Natural killer cell (primary cell): ENCODE measurements at places on chromosomes 7 and 10.

- no peak for DNase-seq
Measured at GRCh38 chr7:3243256-3243655, 57.8 kb upstream of the SDK1 start.

GRCh38 chr10:30816159-30816819 is 186.7 kb upstream of the LYZL2 start:
- DNase-seq, result no peak

GRCh38 chr10:13788711-13789447 is 202.1 kb downstream of the PRPF18 start:
- DNase-seq, result peak; percentile 58

GRCh38 chr7:22935269-22935668 is 78.7 kb downstream of the HYCC1 start:
- DNase-seq, result no peak

DNA sequence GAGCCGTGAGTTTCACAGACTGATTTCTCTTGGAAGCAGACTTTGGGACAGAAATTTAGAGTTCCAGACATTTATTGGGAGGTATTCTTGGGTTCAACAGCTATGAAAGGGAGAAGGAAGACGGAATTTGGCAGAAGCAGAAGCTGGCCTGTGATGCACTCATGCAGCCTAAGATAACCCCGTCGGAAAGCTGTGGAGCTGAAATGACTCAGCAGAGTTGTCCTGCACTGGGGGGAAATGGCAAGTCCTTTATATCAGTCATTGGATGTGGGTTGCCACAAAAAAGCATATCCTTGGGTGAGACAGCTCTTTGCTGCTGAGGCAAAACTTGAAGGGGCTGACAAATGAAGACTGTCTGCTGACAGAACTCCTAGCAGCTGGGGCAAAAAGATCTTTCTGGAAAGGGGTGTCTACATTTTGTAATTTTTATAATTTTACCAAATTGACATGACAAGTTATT is 11.5 kb upstream of the MICU1 start:
- DNase-seq, result no peak

DNA sequence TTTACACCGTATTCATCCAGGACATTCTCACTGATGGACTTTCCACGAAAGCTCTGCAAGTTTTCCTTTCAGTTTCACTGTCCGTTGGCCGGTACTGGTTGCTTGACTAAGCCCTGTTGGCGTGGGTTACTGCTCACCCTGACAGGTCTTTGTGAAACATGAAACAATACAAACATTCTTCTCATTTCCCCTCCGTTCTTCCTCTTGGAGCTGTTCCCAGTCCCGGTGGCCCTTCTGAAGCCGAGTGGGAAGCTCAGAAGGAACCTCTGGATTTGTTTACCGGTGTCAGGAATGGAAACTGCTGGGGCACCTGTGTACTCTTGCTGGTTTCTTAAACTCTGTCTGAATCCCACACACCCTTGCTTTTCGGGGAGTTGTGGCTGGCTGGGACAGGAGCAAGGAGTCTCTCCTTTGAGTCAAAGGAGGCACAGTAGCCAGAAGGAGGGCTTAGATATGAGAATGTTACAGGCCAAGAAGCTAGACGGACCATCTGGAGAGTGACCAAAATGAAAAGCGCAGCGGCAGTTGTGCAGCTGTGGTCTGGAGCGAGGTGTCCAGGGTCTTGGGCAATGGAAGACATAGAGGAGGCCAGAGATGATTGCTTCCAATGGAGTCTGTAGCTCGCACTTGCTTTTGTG is 45.7 kb downstream of the LYZL2 start:
- DNase-seq, result peak; percentile 24

DNA sequence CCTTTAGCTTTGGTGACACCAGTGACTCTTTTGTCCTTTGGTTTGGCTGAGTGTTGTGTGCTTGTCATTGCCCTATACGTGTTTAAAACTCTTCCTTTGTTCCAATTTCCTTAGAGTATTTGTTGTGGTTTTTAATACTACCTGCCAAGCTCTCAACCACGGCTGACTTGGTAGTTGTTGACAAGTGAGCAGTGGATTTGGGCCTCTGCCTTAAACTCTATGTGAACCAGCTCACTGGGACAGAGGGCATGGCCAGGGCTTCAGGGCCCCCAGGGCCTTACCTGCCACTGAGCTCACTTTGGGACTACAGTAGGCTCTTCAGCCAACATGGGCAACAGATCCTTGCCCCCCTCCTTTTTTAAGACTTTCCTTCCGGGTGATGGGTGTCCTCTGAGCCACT is 9.6 kb upstream of the DMBT1 start:
- no peak for DNase-seq

GRCh38 chr10:3350617-3351258 is 178.2 kb upstream of the PITRM1 start:
- no peak for DNase-seq

- no peak for DNase-seq
Measured at GRCh38 chr7:117118579-117119180, 165.4 kb downstream of the ST7 start.

GRCh38 chr10:79502561-79503309 is 9.6 kb upstream of the EIF5AL1 start:
- no peak for DNase-seq

- no peak for DNase-seq
Measured at GRCh38 chr7:131225619-131226513, 101.8 kb upstream of the MKLN1 start.

GRCh38 chr10:7512487-7512886 is 101.7 kb upstream of the SFMBT2 start:
- no peak for DNase-seq

DNA sequence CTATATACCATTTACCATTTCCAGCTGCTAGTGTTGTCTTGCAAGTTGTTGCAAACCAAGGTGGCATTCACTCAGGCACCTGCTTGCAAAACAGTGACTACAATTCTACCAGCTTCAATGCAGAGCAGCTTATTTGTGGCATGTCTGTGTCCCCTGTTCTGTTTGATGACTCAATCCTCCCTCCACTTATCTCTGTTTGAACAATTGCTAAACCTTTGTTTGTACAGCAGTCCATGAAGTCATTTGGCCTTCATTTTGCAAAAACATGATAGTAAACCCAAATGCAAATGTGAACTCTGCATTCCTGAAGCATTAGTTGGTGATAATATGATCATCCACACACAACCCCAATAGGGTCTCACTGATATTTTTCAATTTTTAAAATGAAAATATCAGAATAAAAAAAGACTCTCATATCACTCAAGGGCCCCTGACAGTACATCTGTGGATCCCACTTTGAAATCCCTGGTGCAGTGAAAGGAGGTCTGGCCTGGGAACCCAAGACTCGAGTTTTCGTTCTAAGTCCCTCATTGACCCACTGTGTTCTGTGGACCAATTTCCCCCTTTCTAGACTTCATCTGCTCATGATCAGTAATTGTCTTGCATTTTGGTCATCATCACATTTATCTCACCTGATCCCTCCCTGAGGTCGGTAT is 425.4 kb downstream of the RPS24 start:
- DNase-seq, result no peak

DNA sequence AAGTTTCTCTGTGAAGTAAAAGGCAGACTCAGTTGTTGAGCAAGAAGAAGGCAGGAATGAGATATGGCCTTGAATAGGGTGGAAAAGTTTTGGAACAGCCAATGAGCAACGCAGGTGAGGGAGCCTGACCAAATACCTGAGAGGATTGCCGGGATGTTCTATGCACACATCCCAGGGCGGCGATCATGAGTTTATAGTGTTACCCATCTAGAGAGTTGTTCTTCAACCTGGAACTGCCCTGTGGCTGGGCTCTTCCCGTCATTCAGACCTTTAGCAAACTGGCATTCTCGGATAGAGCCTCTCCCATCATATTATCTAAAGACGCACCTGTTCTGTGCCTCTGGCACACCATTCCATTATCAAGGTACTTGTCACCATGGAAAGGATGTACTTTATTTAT is 103.0 kb upstream of the KIF5B start:
- DNase-seq, result no peak

- no peak for DNase-seq
Measured at GRCh38 chr10:73076360-73077183, 20.1 kb downstream of the P4HA1 start.

DNA sequence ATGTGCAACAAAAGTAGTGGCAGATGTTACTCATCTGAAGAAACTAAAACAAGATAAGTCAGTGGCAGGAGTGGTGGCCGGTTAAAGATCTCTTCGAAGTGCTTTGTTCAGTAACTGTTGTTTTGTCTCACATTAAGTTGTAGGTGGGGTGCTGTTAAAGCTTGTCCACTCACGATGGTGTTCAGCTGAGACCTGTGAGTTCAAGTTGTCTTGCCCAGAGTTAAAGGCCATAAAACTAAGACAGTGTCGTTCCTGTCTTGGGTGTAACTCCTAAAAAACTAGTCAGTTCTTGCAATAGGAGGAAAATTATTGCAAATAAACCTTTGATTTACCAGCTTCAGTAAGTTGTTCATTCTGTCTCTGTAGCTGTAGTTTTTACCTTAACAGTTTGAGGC is 857 bp upstream of the FOXP2 start:
- DNase-seq, result no peak

GRCh38 chr7:26425655-26426054 is 134.0 kb downstream of the SNX10 start:
- no peak for DNase-seq

GRCh38 chr10:105769248-105770184 is 1128.4 kb downstream of the SORCS3 start:
- DNase-seq, result no peak

- DNase-seq, result no peak
Measured at GRCh38 chr10:69250041-69250440, 28.3 kb upstream of the HK1 start.

DNA sequence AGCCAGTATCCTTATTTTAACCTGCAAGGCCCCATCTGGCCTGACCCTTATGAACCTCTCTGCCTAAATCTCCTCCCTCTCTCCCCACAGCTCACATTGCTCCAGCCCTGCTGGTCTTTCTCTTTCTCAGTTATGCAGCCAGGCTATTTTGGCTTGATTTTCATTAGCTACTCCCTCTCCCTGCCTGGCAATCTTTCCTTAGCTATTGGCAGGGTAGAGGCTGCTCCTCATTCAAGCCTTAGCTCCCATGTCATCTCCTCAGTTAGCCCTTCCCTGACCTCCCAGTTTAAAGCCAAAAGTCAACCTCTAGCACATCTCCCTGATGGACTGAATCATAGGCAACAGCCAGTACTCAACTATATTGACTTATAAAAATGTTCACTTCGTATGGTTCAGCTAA is 214.4 kb upstream of the CELF2 start:
- DNase-seq, result no peak

GRCh38 chr7:140903741-140904480 is 20.8 kb downstream of the BRAF start:
- no peak for DNase-seq

DNA sequence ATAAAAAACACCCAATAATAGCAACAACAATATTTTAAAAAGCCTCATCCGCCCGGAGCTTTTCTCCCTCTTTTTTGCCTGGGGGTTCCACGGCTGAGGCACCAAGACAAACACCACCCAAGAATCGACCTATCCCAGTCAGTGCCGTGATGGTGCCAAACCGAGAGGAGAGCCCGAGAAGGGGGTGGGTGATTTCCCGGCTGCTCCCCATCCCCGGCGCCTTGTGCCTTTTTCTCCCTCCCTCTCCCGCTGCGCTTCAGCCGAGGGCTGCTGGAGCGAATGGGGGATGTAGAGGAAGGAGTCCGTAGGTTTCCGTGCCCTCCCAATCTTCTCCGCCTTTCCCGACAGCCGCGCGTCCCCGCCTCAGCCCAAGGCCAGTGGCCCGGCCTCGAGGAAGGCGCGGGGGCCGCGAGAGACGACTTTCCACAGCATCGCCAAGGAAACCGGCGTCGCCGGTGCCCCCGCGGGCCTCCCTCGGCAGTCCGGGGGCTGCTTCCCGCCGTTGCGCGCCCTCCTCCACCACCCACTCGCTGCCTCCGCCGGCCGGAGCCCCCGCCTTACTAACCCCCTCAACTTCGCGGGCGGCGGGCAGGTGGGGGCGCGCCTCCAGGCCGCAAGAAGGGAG is 1.3 kb downstream of the EGR2 start:
- DNase-seq, result no peak

DNA sequence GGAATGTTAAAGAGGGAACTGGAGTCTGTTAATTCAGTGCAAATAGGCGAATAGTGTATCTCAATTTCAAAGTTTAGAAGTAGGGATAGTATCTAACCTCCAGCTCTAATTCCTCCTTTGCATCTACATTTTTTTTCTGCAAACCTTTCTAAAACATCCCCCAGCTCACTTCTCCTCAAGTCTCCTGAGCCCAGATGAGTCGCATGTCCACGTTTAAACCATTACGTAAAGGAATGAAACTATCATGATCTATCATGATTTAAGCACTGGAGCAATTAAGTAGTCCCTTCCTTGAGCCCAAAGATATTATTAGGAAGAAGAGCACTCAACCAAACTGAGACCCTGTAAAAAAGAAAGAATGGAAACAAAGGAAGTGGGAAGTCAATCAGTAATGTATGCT is 29.9 kb downstream of the GPR22 start:
- no peak for DNase-seq

- no peak for DNase-seq
Measured at GRCh38 chr10:42780456-42780855, 2.1 kb upstream of the BMS1 start.

DNA sequence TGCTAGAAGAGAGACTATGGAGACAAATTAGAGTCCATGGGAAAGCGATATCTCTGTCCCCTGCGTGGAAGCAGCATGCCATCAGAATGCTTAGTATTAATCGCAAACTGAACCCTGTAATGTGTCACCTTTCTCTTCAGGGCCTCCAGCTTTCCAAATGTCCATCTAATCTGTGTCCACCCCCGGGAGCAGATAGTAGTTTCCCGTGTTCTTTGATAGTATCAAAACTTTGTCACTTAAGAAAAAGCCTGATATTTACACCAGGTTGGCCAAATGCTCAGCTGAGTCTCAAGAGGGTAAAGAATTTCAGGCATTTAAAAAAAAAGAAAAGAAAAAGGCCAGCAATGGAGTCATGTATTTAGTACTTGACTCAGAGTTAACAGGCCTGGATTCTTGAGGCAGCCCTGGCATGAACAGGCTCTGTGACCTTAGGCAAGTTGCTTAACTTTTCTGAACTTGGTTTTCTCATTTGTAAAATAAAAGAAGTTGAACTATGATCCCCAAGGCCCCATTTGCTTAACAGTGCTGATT is 10.4 kb upstream of the GSAP start:
- no peak for DNase-seq

DNA sequence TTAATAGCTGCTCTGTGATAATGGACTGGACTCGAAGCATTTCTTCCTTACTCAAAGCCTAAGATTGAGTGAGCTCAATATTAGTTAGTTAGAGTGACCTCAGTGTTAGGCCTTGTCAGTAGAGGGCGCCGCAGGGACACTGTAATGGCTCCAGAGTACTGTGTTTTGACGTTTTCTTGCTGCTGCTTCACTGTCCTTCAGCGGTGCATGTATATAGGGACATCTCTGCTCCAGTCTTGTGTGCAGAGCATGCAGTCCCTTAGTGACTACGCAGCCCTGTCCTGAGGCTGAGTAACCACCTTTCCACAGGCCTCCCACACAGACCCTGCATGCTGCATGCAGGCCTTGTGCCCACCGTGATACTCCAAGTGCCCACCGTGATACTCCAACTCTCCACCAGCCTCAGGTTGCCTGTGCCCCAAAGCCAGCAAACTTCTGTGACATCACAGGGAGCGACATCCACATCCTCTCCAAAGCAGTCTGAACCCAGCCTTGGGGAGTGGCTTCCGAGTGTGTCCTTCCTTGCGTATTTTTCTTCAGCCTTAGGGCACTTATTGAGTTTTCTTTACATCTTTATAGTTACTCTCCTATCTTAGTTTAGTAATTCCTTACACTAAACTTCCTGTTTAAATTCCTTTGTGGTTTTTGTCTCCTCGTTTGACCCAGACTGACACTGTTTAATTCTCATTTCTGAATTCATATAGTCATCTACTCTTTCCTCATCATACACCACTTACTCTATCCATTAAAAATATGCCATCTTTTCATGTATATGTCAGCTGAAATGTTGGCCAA is 118.2 kb downstream of the JAZF1 start:
- DNase-seq, result peak; percentile 65

- no peak for DNase-seq
Measured at GRCh38 chr7:90188281-90188680, 23.3 kb upstream of the STEAP2 start.
